ENCODE measurements at places on chromosomes 5 and 9.

DNA sequence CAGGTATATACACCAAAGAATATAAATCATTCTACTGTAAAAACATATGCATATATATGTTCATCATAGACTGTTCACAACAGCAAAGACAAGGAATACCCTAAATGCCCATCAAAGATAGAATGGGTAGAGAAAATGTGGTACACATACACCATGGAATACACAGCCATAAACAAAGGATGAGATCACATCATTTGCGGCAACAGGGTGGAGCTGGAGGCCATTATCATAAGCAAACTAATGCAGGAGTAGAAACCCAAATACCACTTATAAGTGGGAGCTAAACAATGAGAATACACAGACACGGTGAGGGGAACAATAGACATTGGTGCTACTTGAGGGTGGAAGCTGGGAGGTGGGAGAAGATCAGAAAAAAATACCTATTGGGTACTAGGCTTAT lies 117.6 kb downstream of the COX7C start:
- DNase-seq = no peak

- DNase-seq = no peak
Observed at GRCh38 chr5:33737697-33738096, 154.1 kb downstream of the ADAMTS12 start.

DNA sequence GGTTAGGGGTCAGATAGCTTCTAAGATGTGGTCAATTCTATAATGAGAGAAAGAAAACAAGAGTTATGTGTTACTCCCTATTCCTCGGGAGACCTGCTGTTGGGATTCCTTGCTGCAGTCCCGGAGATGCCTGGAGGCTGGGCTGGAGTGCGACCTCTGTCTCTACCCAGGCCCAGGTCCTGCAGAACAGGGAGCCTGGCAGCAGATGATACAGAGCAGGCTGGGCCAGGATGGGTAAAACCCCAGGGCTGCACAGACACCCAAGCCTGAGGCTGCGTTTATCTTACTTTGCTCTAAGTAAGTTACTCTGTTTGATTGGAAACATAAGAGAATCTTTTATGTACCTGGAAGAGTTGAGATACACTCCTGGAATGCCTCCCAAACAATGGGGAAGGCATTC lies 26.9 kb upstream of the FAM120AOS start:
- DNase-seq = no peak

- DNase-seq = no peak
Observed at GRCh38 chr9:133597316-133597957, 11.8 kb downstream of the FAM163B start.

DNA sequence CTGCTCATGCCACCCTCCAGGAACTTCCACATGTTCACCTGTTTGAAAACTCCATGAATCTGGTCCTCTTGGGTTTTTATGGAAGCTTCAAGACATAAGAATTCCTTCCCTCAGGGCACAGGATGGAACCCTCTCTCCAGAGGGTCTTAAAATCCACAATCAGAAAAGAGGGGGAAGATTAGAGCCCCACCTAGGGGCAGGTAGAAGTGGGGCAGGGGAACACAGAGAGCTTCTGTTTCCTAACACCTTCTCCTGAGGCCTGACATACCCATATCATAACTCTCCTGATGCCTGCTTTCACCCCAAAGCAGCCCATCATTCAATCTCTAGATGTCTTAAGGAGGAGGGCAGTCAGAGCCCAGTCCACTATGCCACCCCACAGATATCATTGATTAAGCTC lies 1087.7 kb upstream of the ARRDC3 start:
- no peak for DNase-seq

- DNase-seq = no peak
Observed at GRCh38 chr9:23677446-23677845, 148.6 kb downstream of the ELAVL2 start.

- DNase-seq = no peak
Observed at GRCh38 chr9:79924836-79925235, 353.1 kb downstream of the TLE4 start.

- DNase-seq = no peak
Observed at GRCh38 chr5:74639807-74640449, 600 bp downstream of the ENC1 start.

DNA sequence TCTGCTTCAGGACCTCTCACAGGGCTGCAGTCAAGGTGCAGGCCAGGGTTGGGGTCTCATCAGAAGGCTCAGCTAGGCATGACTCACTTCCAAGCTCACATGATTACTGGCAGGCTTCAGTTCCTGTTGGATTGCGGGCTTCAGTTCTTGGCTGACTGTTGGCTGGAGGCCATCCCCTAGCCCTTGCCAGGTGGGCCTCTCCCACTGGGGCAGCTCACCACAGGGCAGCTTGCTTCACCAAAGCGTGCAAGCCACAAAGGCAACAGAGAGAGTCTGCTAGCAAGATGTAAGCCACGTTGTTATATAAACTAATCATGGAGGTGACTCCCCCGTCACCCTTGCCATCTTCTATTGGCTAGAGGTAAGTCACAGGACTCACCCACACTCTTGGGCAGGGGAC lies 14.4 kb downstream of the CPLX2 start:
- DNase-seq = no peak

DNA sequence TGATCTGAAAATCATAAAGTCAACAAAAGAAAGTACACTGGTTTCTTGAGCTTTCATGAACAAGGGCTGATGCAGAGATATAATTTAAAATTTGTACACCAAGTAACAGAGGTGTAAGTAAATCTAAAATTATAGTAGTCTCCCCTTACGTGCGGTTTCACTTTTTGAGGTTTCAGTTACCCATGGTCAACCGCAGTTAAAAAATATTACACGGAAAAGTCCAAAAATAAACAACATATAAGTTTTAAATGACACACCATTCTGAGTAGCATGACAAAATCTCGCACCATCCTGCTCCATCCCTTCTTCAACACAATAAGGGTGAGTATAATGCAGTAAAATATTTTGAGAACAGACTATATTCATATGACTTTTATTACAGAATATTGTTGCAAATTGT lies 54.4 kb downstream of the AUH start:
- no peak for DNase-seq

DNA sequence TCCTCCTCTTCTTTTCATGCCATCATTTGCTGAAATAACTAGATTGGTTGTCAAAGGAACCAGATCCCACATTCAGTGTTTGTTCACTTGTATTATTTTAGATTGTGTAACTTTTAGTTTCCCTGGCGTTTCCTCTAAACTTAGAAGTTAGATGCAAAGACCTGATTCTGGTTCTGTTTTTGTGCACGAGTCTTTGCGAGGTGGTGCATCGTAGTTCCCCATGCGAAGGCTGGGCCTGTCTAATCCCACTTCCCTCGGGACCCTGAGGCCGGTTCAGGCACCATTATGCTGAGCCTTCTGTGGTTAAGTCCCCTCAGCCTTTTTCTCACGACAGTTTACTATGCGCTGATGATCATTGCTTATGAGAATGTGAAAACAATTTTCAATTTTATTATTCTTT lies 219.1 kb upstream of the OTULINL start:
- DNase-seq = no peak

DNA sequence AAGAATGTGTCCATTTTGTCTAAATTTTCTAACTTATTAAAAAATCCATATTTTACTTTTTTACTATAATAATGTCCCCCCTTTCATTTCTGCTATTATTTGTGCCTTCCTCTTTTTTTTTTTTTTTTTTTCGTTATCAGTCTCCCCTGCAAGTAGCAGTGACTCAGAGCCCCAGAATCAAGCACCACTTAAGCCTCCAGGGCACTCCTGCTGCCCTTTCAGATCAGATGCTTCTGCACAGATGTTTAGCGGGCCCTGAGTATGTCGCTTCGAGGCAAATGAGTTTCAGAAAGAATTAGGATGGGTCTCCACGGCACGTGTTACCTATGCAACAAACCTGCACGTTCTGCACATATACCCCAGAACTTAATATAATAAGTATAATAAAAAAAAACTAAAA lies 11.7 kb downstream of the MED7 start:
- no peak for DNase-seq

- peak; percentile 82 for DNase-seq
Observed at GRCh38 chr9:95459851-95460517, 56.8 kb downstream of the PTCH1 start.

DNA sequence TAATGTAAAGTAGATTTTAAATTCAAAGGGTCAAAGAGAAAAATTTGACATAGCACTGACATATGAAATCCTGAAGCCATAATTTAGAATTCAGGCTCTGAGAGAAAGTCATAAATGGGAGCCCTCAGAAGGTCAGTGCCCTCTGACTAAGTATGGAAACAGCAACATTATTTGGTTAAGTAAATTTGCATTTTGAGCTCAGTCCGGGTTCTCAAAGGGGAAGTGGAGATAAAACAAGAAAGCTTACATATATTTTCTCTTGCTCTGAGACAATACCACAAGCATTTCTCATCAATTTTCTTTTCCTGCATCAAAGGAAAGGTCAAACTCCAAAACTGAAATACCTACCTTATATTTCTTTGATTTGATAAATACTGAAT lies 348.0 kb downstream of the SEMA5A start:
- no peak for DNase-seq

GRCh38 chr5:133344266-133344665 lies 268.1 kb downstream of the FSTL4 start:
- DNase-seq = no peak

DNA sequence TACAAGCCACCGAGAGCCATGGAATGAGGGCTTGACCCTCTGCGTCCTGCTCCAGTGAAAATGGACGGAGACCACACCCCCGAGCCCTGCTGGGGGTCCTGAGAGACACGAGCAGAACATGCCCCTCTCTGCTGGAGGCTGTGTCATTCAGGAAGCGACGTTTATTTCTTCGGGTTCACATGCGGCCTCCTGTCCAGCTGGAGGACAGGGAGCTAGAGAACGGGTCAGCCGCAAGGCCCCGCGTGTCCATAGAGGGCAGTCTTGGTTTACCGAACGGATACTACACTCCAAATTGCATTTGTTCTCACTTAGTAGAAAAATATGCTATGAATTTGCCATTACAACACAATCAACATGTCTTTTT lies 36.1 kb downstream of the MRPL36 start:
- peak; percentile 16 for DNase-seq

DNA sequence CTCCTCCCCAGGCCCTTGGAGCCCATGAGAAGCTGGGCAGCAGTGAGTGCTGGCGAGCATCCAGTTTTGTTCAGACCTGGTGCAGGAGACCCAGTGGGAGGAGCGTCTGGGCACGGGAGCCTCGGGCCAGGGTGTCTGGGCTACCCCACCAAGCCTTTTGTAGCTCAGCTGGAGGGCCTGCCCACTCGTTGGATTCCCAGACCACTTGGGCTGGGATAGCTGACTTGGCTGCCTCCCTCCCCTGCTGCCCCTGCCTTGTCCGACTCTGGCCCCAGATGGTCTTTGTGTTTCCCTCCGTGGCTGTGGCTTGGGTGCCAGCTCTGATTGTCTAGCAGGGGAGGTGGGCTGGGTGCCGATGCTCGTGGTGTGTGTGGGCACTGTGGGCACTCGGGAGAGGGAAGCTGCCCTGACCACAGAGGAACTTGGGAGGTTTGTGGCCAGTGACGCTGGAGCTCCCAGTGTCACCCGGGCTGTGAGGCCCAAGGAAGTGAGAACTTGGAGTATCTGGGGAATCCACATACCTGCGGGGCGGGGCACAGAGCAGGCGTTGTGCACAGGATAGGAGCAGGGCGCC lies 47.3 kb downstream of the WNK2 start:
- DNase-seq = peak; percentile 39

DNA sequence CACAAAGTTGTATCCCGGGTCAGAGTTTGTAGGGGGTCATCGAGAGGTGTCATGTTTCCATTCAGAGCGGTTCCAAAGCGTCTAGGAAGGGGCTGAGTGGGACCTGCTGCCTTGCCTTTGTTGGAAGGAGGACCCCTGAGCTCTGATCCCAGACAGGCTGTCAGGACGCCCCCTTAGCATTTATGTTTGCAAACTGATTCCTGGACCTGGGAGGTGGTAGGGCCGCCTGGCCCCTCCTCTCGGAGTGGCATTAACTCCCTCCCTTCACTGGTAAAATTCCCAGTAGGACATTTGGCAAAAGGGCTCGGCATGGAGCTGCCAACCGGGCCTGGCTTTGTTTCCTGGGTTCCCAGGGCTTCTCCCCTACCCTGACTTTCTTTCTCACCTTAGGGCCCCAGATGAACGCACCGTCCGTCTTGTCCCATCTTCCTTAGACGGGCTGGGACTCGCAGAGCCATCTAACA lies 2.5 kb downstream of the JADE2 start:
- no peak for DNase-seq

DNA sequence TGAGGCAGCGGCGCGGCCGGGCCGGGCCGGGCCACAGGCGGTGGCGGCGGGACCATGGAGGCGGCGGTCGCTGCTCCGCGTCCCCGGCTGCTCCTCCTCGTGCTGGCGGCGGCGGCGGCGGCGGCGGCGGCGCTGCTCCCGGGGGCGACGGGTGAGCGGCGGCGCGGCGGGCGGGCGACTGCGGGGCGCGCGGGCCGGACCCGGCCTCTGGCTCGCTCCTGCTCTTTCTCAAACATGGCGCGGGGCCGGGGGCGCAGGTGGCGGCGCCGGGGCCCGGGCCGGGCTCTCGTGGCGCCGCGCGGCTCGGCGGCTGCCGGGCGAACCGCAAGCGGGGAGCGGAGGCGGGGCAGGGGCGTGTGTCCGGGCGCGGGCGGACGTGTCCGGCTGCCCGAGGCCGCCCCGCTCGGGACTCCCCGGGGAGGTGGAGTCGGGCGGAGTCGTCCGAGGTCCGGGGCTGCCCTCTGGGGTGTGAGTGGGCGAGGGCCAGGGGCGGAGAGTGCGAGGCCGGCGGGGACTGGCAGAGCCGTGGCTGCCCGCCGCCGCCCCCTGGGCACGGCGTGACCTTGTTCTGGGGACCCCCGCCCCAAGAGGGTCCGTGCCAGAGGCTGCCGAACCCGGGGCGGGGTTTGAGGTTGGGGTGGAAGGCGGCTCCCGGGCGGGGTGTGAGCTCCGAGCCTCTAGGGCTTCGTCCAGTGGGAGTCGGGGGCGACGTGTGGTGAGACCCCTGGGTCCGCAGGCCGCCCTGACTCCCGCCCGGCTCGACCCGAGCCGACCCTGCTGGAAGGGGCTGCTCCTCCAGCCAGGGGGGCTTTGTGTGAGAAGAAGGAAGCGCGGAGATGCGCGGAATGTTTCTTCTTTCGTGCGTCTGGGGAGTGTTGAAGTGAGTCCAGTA lies 485 bp downstream of the TGFBR1 start:
- DNase-seq = no peak

DNA sequence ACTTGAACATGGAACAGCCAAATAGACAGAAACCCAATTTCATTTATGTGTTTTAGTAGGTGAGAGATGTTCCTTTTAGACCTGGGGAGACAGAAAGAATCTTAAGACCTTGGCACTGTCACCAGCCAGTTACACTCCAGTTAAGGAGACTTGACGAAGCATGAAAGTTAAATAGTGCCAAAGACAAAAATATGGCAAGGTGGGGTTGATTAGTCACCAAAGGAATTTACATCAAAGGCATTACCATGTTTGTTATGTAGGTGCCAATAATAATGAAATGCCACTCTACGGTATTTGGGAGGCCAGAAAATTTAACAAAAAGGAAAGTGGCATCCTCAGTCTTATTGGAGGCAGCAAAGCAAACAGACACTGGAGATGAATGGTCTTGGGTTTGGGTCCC lies 9.2 kb upstream of the IL12B start:
- DNase-seq = no peak

- DNase-seq = peak; percentile 57
Observed at GRCh38 chr5:180396926-180397325, 43.8 kb upstream of the GFPT2 start.

GRCh38 chr9:108163321-108164005 lies 673.9 kb upstream of the KLF4 start:
- DNase-seq = no peak

Measured in cerebellar cortex (tissue), 1 donor.